Type B pancreatic cell (in vitro differentiated cells): ENCODE measurements at places on chromosomes 16 and 17.

- no peak for DNase-seq
Observed at GRCh38 chr16:11145173-11145818, 110.7 kb downstream of the SOCS1 start.

- no peak for DNase-seq
Observed at GRCh38 chr17:81932333-81932983, 4.6 kb downstream of the PYCR1 start.

GRCh38 chr16:86446279-86446678 lies 64.0 kb upstream of the FOXF1 start:
- DNase-seq = no peak

GRCh38 chr16:83145297-83145696 lies 518.5 kb downstream of the CDH13 start:
- DNase-seq = no peak

DNA sequence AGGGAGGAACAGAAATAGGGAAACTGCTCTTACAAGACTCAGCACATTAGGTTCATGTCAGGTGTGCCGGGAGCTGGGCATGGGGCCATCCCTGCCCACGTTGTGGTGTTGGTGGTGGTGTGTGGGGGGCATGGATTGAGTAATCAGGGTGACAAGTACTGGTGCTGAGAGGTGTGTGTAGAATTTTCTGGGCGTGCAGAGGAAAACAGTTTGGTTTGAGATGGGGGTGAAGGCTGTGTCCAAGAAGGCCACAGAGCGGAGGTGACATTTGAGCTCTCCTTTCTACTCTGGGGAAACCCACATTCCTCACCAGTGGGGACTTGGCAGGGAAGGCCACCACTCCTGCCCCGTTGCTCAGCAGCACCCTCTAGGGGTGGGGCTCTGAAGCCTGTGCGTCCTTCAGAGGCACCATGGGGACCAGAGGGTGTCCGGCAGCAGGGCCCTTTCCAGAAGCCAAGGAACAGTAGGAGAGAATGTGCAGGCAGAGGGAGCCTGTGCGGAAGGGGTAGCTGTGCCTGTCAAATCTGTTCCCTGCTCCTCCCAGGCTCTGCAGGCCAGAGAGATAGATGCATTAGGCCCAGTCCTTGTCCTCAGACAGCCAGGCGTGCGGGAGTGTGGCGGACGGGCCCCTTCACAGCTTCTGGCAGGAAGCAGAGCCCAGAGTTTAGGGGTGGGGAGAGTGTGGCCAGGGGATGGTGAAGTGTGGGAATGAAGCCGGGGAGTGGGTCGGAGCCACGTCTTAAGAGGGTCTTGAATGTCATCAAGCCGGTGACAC lies 48.7 kb upstream of the GSE1 start:
- no peak for DNase-seq

- DNase-seq = no peak
Observed at GRCh38 chr17:50604513-50604912, 30.2 kb upstream of the ABCC3 start.

GRCh38 chr17:68437979-68438822 lies 19.1 kb downstream of the WIPI1 start:
- no peak for DNase-seq

- DNase-seq = no peak
Observed at GRCh38 chr17:14803826-14804225, 461.3 kb downstream of the PMP22 start.

DNA sequence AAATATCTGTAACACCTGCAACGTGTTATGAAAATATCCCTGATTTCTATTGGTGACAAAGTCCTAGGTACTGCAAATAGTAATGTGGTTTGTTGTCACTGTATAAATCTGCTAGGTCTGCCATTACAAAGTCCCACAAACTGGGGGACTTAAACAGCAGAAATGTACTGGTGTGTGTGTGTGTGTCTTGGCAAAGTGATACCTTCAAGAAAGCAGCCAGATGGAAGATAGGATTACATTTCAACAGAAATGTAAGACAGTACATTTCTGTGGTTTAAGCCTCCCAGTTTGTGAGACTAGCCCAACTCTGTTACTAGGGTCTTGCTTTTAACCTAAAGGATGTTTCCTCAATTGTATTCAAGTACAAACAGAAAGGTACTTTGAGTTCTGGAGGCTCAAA lies 531.7 kb downstream of the NPIPA7 start:
- no peak for DNase-seq

DNA sequence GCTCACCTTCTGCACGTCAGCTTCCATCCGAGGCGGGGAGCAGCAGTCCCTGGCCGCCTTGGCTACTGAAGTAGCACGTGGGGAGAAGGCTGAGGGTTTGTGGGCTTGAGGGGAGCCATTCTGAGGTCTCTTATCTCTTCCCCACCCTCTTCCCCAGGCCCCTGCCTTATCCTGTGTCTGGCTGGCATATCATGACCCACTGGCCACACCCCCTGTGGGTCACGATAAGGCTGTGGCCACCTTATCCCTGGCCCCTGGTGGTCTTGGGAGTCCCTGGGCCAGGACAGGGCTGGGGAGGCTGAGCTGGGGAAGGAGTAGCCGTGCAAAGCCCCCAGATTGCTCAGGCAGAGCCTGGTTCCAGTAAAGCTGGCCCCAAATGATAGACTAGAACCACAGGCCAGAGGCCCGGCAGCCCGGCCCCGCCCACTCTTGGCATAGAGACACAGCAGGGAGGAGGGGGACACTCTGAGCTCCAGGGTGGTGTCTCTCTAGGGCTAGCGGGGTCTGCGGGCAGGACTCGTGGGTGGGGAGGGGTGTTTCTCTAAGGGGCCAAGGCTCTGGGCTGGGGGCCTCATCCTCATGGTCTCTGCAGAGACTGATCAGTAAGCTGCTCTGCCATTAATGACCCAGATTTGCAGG lies 7.6 kb downstream of the SPNS2 start:
- DNase-seq = no peak

DNA sequence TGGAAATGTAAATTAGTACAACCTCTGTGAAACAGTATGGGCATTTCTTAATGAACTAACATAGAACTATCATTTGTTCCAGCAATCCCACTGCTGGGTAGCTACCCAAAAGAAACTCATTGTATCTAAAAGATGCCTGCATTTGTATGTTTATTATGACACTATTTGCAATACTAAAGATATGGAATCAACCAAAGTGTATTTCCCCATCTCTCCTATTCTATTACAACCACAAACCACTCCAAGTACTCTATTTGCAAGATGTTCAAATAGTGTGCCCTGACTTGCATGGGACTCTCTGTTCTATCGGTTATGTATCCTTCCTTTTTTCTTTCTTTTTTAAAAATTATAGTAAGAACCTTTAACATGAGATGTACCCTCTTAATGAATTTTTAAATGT lies 845.2 kb downstream of the CDH11 start:
- no peak for DNase-seq

- no peak for DNase-seq
Observed at GRCh38 chr17:5500247-5500588, 13.9 kb downstream of the MIS12 start.

DNA sequence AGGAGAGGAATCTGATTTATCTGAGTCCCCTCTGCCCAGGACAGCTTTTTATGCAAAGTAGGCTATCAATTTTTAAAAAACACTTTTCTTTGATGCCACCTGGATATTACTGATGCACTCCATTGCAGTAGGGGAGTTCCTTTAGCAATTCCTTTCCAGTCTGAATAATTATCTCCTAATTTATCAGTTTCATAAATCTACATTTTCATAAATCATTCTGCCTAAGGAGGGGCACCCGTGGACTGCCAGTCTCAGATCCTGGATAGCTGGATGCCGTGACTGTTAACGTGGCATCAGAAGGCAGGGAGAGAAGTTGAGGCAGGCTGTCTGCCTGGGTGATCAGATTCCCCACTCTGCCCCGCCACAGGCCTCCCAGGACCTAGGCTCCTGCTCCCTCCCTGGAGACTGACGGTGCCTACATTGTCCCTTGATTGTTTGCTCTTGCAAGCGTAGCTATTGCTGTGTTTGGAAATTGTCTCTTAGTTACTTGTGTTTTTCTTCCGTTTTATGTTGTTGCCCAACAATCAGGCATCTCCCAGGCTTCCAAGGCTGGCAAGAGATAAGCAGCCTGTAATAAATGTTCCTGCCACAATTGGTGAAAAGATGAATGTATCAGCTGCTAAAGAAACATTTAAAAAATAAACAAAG lies 75.2 kb downstream of the KATNIP start:
- DNase-seq = no peak
